ENCODE measurements at places on chromosomes 7 and 10.

DNA sequence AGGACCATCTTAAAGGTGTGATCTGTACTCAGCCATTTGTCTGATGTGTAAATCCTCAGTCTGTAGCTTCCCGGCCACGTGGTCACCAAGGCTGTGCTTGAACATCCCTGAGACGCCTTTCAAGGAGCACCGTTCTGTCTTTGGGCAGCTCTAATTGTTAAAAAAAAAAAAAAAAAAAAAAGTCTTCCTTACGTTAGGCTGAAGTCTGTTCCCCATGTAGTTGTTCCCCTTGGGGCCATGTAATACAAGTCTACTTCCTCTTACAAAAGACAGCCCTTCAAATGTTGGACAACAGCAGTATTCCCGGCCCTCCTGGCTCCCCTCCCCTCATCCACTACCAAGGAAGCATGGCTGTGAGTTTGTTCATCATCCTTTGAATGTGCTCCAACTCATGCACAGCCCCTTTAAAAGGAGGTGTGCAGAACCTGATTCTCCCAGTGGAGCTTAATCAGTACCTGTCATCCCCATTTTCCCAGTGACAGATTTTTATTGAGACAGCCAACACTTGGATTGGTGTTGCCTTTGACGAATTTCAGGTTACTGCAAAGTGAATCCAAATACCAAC is 392.2 kb upstream of the GALNT17 start:
- no peak for DNase-seq

DNA sequence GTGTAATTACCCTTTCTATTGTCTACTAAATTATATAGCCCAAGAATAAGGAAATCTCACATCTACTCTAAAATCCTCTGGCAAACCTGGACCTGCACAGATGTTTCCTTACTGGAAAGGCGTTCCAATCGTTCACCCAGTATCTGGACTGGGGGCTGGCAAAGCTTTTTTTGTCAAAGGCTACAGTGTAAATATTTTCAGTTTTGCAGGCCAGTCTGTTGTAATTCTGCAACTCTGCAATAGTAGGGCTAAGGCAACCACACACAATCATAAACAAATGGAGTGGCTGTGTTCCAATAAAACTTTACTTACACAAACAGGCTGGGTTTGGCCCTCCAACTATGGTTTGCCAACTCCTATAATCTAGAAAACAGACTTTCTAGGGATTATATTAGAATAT is 56.2 kb downstream of the GLI3 start:
- no peak for DNase-seq

GRCh38 chr7:27196287-27196767 is 3.6 kb downstream of the HOXA13 start:
- DNase-seq = peak; percentile 83

GRCh38 chr7:152333134-152333533 is 102.7 kb downstream of the KMT2C start:
- DNase-seq = no peak

DNA sequence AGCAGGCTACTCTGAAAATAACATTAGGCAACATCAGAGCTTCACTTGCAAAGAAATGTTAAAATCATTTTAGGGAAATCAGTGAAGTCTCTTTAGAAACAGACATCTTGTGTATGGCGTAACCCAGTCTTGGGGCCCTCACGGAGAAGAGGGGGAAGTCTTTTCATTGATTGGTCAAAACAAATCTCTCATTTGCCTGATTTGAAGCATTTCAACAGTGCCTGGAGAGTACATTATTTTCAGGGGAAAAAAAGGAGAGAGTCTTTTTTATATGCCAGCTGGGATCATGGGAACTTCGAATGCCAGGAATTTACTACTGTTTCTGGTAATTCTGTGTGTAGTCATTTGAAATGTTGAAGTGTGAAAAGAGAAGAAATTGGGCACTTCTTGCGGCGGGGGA is 471.4 kb downstream of the PLXDC2 start:
- DNase-seq = no peak

GRCh38 chr7:94245500-94245899 is 149.2 kb upstream of the COL1A2 start:
- DNase-seq = no peak

DNA sequence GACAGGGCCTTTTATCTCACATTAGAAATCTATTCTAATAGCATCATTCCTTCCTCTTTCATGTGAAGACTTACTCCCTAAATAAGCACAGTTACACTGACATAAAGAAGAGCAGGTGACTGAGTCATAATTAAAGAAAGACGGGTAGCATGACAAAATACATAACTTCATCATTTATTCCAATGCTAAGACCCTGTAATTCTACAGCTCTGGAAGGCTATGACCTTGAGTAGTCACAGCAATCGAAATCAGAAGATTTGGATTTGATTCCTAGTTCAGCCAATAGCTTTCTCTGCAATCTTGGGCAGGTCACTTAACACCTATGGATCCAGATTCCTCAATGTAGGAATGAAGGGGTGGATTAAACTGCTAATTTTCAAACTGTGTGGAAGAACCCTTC is 42.7 kb downstream of the KDM7A start:
- no peak for DNase-seq

- no peak for DNase-seq
These were observed 110.5 kb upstream of the KCTD7 start for GRCh38 chr7:66518151-66518691.

GRCh38 chr10:111879969-111880368 is 303.6 kb downstream of the GPAM start:
- DNase-seq = no peak

DNA sequence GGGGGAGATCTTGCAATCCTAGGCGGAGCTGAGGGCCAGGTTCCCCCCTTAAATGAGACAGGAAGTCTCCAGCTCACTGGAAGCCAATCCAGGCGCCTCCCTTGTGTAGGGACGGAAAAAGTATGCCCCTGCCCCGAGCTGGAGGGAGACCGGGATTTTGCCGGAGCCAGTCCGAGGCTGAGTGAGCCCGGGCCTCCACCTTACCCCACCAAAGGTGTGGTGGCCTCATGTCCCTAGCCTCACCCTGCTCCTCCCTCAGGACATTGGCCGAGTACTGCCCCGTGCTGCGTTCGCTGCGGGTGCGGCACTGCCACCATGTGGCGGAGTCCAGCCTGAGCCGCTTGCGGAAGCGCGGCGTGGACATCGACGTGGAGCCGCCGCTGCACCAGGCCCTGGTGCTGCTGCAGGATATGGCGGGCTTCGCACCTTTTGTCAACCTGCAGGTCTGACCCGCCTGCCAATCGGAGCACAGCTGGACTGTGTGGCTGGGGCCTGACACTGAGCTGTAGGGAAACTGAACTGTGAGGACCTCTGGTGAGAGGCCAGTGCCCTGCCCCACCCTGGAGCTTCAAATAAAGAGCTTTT is 2.0 kb downstream of the FBXL15 start:
- peak; percentile 44 for DNase-seq

DNA sequence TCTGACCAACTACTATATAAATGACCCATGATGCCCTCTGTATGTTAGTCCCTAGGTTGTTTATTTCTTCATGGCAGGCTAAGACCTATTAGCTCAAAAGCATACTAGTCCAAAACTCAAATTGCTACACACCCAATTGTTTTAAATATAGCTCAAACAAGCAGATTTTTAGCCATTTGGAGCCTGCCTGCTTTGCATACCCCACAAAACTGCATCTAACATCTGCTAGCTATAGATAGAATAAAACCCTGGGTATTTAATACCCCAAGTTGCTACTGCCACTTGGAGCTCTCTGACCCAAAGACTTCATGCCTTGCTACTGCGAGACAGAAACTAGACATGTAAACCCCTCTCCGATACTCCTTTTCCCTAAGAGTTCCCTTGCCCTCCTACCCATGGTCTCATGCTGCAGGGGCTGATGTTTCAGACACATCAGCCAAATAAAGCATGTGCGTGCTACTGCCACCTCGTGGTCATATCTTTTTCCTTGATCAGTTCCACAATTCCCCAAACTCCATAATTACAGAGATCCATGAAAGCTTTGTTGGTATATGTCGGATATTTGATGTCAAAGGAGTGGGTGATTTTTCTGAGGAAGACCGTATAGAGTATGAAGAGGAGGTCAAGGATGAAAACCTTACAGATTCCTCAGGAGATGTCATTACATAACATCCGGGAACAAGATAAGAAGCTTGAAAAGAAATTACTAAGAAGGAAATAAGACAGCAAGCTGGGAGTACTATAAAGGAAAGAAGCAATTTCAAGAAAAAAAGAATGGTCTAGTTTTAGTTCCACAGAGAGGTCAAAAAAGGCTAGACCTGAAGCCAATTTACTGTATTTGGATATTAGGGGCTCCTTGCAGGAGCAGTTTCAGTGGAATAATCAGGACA is 386.6 kb downstream of the SH2D4B start:
- peak; percentile 42 for DNase-seq

- no peak for DNase-seq
These were observed 9.0 kb downstream of the EPHA1 start for GRCh38 chr7:143399642-143400041.

DNA sequence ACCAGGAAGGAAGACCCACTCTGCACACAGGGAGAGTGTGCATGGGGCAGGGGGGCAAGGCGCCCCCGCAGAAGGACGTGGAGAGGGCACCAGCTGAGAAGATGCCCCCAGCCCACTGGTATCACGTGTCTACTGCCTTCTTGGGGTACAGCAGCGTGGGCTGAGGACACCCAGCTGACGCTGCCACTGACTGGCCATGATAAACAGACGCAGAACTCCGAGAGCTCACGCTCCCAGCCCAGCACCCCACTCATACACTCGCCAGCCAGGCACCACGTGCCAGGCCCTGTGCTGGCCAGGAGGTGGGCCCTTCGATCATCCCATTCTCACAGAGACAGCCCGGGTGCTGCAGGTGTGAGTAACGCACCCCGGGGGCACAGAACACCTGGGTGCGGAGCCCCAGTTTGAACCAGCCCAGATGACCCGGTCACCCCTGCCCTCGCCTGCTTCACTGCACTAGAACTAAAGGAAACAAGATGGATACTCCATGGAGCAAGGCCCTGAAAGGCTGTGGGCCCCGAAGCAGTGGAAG is 199.8 kb downstream of the MAD1L1 start:
- DNase-seq = no peak

GRCh38 chr10:131681122-131681521 is 219.7 kb upstream of the PPP2R2D start:
- DNase-seq = no peak

- no peak for DNase-seq
These were observed 649.2 kb downstream of the SDK1 start for GRCh38 chr7:3950249-3950648.

DNA sequence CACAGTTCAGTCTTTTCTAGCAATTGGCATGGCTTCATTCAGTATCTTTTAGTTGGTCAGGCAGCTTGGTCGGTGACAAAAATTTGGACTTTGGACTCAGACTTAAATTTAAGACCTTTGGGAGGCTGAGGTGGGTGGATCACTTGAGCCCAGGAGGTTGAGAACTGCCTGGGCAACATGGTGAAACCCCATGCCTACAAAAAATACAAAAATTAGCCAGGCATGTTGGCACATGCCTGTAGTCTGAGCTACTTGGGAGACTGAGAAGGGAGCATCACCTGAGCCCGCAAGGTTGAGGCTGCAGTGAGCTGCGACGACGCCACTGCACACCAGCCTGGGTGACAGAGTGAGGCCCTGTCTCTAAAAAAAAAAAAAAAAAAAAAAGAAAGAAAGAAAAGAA is 19.5 kb upstream of the ITPRID1 start:
- no peak for DNase-seq

DNA sequence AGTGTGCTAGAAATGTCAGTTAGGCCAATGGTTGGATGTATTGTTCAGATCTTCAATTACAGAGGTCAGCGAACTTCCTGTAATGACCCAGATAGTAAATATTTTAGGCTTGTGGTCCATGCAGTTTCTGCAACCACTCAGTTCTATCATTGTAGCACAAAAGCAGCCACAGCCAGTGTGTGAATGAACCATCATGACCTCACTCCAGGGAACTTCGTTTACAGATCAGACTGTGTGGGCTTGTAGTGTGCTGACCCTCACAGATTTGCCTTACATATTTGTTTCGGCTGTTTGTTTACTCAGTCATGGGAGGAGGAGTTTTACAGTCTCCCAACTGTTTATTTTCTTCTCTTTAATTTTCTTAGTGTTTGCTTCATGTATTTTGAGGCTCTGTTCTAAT is 55.4 kb downstream of the LANCL2 start:
- DNase-seq = peak; percentile 34

- DNase-seq = no peak
These were observed 93.5 kb upstream of the LRRC4 start for GRCh38 chr7:128124786-128125185.

- DNase-seq = no peak
These were observed 269.5 kb downstream of the TRIL start for GRCh38 chr7:28688651-28689050.

- no peak for DNase-seq
These were observed 74.3 kb upstream of the GNA12 start for GRCh38 chr7:2918406-2918805.

DNA sequence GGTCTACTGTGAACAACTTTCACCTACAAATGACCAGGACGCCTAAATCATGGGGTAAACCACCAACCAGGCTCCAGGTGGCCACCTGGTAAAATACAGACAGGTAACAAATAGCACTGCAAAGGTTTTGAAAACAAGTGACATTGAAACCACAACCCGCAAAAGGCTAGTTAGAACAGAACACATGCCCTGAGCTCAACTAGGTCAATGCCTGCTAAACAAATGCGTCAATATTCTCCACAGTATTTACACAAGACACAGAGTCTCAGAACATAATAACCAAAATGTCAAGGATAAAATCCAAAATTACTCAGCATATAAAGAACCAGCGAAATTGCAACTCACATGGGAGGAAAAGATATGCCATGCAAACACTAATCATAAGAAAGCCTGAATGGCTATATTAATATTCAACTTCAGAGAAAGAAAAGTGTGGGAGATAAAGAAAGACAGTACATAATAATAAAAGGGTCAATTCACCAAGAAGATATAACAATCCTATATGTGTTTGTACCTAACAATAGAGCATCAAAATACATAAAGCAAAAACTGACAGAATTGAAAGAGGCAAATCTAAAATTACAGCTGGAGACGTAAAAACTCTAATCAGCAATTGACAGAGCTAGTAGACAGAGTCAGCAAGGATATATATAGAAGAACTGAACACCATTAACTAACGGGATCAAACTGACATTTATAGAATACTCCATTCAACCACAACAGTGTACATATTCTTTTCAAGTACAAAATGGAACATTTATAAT is 47.6 kb downstream of the SMURF1 start:
- DNase-seq = no peak

- DNase-seq = peak; percentile 72
These were observed at the start of gene BAIAP2L1 for GRCh38 chr7:98400542-98401340. TSS of gene BAIAP2L1 (minus strand) at chr7:98401090. CDS start at chr7:98400852, 238 bp downstream.

- DNase-seq = no peak
These were observed 114.6 kb upstream of the AGK start for GRCh38 chr7:141436575-141437075.

GRCh38 chr10:105605918-105606317 is 964.8 kb downstream of the SORCS3 start:
- no peak for DNase-seq

DNA sequence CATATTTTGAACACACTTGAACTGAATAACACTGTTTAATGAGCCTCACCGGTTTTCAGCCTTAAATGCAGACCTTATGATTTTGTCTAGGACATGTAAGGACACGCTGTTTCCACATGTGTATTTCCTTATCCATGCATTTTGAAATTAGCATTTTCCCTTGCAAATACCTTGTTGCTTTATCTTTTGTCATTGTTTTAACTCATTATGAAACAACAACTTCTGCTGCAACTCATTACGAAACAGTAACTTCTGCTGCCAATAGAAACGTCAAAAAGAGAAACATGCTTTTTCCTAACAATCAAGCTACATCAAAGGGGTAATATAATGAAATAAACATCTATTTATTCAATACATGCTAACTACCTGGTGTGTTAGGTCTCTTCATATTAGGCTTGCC is 322.0 kb downstream of the AGMO start:
- no peak for DNase-seq

- DNase-seq = no peak
These were observed 180.5 kb upstream of the PTER start for GRCh38 chr10:16256336-16256735.

- DNase-seq = no peak
These were observed 64.4 kb downstream of the RAB18 start for GRCh38 chr10:27568196-27569175.

Measured in NCI-H510A treated with DMSO at 0.1 percent for 48 hours (cell line).